CD8-positive, alpha-beta memory T cell (primary cell): ENCODE measurements at places on chromosomes 5 and 9.

DNA sequence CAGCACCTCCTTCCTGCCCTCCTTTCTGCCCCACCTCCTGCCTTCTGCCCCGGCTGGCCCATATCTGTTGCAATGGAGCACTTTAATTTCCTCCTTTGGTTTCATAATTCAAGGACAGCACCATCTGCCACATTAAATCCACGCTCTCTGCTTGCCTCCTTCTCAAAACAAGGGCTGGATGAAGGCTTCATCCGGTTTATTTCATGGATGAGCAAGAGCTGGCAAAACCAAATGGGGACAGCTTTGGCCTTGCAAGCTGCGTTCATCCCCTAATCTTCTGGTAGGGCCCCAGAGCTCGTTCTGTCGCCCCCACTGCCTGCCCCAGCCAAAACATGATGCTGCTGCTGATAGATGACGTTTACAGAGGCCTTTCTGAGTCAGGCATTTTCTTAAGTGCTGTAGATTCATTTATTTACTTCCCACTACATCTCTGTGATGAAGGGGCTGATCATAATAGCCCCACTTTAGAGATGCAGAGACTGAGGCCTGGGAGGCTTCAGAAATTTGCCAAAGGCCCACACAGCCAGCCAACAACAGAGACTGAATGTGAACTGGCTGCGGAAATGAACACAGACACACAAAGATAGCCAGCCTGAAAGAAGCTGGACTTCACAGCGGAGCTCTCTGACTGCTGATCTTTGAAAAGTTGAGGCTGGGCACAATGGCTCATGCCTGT is 115.6 kb upstream of the CPEB4 start:
- no peak for DNase-seq

DNA sequence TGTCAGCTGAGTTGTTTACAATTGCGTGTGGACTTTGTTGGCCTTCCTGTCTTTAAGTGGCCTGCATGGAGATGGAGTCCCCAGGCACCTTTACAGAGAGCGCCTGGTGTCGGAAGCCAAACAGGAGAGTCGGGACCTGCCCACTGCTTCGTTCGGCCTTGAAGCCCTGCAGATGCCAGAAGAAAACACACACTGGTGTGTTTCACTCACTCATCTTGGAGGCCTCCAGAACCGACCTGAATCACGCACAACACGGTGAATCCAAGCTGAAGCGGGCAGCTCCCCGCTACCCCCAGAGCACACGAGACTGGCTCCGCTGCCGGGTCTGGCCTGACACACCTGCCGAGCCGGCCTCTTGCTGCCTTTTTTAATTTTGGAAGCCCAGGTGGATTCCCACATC is 419.4 kb upstream of the IRX4 start:
- DNase-seq: no peak

DNA sequence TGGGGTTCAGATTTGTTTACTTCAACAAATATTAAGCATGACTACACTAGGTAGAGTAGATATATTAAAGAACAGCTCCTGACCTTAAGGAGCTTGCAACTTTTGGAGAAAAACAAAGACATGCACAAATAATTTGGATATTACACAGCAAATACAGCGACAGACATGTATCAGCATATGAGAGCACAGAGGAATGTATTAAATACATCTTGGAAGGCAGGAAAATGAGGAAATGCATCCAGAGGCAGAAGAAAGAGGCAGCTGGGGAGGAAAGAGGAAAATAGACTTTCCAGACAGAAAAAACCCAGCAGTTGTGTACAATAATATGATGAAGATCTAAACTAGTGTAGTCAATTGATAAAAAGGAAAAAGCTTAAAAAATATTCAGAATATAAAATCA is 392.2 kb downstream of the PDE4D start:
- DNase-seq: no peak

DNA sequence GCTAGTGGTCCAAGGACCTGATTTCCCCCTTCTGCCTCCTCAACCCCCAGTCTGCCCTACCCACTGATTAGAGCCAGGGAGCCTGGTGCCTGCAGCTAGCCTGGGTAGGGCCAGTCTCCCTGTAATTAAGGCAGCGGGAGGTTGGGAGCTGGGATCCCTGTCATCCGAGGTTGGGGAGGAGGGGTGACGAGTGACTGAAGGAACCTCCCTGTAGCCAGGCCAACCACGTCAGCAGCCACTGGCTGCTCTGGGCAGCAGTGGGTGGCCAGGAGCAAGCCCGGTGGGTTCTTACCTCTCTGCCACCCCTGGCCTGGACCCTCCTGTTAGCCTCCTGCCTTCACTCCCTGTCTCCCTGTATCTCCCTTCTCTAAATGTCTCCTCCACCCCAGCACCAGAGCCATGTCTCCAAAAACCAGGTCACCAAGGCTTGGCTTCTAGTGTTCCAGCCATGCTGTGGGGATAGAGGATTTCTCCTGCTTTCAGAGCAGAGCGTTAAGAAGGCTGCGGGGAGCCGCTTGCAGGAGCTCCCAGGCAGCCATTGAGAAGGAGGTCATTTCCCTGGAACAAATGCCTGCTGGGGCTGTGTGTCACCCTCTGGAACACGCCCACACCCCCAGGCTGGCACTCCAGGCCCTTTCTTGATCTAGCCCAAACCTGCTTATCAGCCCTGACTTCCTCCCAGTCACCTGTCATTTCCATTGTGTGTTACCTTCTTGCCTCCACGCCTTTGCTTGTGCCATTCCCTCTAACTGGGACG is 65.0 kb upstream of the GGTA1 start:
- DNase-seq: no peak

DNA sequence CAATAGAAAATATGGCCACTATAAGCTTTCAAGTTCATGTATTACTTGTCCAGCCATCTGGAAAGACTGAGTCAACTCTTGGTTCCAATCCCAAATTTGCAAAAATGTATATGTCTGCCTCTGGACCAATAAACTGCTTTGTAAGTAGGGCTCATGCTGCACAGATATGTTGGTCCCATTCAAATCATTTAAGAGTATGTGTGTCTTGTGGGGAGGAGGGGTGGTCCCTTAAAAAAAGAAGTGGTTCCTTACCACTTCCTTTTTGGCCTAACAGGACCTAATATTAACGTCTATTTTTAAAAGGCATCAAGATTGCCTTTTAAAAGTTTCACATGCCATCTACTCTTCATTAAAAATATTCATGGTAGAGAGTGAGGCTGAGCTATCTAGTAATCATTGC is 214.9 kb downstream of the KCTD16 start:
- DNase-seq: no peak

DNA sequence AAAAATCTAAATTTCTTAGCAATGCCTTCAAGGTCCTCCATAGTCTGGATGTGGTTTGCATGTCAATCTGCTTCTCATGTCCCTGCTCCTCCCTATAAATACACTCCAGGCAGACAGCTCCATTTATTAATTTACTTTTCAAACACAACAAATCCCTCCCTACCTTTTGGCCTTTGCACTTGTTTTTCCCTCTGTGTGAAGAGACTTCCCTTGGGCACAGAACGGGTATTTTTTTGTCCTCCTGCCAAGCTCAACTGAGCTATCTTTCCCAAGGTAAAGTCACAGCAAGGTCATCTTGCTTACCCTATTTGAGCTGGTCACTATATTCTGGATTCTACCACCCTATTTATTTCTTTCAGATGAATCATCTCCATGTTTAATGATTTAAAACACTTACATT is 159.6 kb upstream of the ANKH start:
- no peak for DNase-seq

DNA sequence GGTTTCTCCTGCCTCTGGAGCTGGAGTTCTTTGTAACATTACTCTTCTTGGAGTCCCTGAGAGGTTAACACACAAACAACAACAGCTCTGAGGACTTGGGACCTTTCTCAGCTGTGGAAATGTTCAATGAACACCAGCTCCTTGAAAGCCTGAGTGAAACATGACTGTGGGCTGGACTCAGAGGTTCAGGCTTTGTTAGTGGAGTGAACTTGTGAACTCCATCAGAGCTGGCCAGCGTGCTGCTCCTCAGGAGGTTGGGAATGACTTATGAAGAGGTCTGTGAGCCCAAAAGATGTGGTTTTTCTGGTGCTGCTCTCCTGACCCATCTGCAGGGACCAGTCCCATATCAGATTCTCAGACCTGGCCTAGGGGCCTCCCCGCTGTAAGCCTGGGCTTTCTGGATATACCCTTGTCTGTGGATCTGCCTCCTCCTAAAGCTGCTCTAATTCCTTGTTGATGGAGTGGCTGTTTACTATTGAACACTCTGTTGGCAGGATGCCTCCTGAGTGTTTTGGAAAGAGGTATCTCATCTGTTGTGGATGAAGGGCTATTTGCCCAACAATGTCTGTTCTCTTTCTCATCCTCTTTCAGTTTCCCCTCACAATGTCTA is 170.0 kb upstream of the GDNF start:
- DNase-seq: no peak

GRCh38 chr9:135343136-135343535 is 136.4 kb upstream of the PPP1R26 start:
- no peak for DNase-seq

DNA sequence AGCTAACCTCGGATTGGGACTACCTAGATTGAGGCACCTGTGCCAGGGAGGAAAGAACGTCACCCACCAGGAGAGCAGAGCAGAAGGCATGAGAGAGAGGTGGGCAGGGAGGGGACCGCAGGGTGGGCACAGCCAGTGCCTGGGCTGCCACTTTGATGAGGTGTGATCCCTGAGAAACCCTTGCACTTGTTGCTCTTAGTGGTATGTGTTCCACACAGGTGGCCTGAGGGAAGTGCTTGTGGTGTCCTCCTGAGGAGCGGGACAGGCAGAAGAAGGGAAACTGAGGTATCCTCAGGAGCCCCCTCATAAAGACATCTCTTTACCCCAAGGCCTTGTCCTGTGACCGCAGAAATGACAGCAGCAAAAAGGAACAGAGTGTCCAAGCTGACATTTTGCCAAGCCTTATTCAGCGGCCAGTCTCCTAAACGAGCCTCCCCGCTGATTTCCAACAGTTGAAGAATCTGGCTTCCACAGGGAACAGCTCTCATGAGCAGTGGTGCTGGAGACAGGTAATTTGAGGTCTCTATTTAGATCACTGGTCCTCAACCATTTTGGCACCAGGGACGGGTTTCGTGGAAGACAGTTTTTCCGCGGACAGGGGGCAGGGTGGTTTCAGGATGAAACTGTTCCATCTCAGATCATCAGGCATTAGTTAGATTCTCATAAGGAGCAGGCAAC is 82.4 kb downstream of the FOXD1 start:
- DNase-seq: no peak
